ENCODE measurements at places on chromosomes 2 and 18. TPM values are rescaled to one million over a fixed set of nuclear protein-coding genes. Genes with fewer than 3 reads are reported as not detected.

The CD8B gene
- total RNA-seq = not detected

- no peak for DNase-seq
Observed at GRCh38 chr18:69128978-69129377, 271.7 kb upstream of the DOK6 start.

DNA sequence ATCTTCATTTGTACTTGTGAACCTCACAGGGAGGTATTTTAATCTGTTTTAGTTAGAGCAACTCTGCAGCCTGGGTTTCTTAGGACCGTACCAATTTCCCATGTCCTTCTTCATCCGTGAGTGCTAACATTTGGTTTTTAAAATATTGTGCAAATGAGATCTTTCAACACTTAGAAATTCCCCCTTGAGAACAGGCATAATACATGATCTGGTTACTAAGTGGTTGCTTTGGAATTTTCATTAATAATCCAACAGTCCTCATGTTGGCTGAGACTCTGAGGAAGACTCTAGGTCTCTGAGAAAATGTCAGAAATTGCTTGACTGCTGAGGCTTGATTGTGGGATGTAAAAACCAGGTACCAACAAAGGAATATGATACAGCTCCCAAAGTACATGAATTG, 125.6 kb upstream of the CDCA7 start:
- DNase-seq = no peak

DNA sequence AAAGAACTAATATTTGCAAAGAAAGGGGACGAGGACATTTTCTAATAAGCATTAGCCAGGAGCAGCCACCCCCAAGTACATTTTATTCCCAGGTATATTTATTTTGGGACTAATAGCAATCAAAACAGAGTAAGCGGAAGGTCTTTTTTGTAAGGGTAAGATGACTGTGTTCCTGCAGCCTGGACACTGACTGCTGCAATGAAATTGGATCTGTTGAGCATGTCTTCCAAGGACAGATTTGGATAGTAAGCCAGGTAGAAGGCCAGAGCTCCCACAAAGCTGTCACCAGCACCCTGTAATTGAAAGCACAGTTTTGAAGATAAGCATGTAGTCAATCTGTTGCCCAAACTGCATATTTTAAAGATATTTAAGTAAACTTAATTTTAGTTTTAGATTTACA, 10.0 kb downstream of the MRPL33 start:
- no peak for DNase-seq
